Tibial artery (tissue), 4 donors: ENCODE measurements at places on chromosomes 7 and 10.

DNA sequence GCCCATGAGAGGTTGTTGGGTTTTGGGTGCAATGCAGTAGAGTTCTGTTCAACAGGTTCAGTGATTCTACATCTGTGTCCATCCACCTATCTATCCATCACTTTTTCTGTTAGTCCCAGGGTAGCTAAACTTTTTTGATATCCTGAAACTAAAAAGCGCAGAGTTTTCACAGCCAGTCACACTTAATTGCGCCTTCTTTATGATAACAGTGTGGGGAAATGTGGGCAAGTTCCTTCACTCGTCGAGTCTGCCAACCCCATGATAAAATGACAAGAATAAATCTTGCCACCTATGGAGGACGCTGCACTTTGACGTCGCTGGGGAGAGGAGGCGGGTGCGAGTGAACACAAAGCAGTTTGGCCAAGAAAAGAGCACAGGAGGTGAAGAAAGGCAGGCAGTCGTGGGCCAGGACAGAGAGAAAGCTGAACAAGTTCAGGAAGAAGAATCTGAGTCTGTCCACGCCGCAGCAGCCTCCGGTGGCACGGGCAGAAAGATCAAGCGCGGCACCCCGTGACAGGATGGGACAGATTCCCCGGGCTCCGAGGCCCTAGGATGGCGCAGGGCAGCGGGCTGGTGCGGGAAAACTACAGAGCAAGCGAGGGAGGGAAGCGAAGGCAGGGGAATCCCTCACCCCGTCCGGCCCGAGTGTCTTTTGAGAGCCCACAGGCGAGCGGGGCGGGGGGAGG, 9.2 kb downstream of the SP8 start:
- no peak for DNase-seq
- H3K36me3 ChIP-seq = no peaks in the 10 kb centered on the region
- no peak overlapping the region for H3K27ac ChIP-seq

DNA sequence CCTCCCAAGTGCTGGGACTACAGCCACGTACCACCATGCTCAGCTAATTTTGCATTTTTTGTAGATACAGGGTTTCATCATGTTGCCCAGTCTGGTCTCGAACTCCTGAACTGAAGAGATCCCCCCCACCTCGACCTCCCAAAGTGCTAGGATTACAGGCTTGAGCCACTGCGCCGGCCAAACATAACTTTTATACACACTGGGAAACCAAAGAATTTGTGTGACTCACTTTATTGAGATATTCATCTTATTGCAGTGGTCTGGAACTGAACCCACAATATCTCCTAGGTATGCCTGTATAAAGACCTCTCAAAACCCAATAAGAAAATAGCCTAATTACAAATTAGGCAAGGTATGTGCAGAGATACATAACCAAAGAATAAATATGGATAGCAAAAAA, 182.6 kb upstream of the FEZF1 start:
- no peak overlapping the region for H3K4me3 ChIP-seq
- no peaks in the 10 kb centered on the region for H3K27me3 ChIP-seq
- no peaks in the 10 kb centered on the region for H3K4me1 ChIP-seq
- no peak overlapping the region for H3K27ac ChIP-seq
- H3K36me3 ChIP-seq = no peaks in the 10 kb centered on the region

GRCh38 chr7:80444811-80445210, 67.1 kb downstream of the GNAT3 start:
- H3K27ac ChIP-seq = no peak overlapping the region
- H3K4me3 ChIP-seq = no peak overlapping the region
- no peaks in the 10 kb centered on the region for H3K36me3 ChIP-seq
- no peaks in the 10 kb centered on the region for H3K27me3 ChIP-seq
- no peak for DNase-seq

DNA sequence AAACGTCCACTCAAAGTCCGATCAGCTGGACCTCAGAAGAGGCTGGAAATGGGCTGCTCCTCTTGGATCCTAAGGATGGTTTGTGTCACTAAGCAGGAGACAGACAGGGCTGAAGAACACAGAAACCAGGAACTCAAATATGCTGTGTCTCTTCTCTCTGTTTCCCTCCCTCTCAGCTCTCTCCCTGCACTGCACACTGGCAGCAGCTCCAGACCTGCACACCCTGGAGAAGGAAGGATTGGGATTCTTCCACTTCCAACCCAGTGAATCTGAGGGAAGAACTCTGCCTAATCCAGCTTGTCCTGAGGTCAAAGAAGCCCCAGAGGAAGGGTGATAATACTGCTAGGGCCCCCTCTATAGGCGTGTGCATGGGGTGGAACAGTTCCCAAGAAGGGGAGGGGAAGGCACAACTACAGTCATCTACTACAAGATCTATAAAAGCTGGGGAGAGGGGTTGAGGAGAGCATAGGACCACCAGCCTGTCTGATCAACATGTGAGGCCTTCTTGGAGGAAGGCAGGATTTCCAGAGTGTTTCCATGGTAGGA, 22.7 kb upstream of the ZCCHC24 start:
- DNase-seq = no peak
- peak overlapping the region; percentile 36 for H3K27ac ChIP-seq
- no peaks in the 10 kb centered on the region for H3K36me3 ChIP-seq

- no peak overlapping the region for H3K4me3 ChIP-seq
- H3K36me3 ChIP-seq = no peaks in the 10 kb centered on the region
- no peaks in the 10 kb centered on the region for H3K4me1 ChIP-seq
- DNase-seq = no peak
- H3K27me3 ChIP-seq = no peaks in the 10 kb centered on the region
- H3K27ac ChIP-seq = no peak overlapping the region
These were observed 90.9 kb downstream of the CHST15 start for GRCh38 chr10:124002391-124003069.

DNA sequence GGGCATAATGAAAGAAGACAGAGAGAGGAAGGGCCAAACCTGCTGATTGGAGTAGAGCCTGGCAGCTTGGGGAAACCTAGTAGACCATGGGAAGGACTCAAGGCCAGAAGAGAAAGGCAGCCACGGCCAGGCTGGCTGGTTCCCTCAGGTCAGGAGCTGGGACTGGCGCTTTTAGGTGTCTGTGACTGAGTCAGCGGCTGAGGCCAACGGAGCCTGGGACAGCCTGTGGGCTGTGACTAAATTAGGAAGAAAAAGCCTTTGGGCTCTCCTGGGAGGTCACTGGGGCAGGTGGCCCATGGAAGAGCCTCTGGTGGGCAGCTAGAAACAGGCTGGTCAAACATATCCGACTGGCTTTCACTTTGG, 108.9 kb upstream of the PDCD4 start:
- peaks cover 8% of the 10 kb centered on the region for H3K4me1 ChIP-seq
- DNase-seq = no peak
- H3K4me3 ChIP-seq = no peak overlapping the region
- H3K27me3 ChIP-seq = peaks cover 2% of the 10 kb centered on the region
- no peak overlapping the region for H3K27ac ChIP-seq

DNA sequence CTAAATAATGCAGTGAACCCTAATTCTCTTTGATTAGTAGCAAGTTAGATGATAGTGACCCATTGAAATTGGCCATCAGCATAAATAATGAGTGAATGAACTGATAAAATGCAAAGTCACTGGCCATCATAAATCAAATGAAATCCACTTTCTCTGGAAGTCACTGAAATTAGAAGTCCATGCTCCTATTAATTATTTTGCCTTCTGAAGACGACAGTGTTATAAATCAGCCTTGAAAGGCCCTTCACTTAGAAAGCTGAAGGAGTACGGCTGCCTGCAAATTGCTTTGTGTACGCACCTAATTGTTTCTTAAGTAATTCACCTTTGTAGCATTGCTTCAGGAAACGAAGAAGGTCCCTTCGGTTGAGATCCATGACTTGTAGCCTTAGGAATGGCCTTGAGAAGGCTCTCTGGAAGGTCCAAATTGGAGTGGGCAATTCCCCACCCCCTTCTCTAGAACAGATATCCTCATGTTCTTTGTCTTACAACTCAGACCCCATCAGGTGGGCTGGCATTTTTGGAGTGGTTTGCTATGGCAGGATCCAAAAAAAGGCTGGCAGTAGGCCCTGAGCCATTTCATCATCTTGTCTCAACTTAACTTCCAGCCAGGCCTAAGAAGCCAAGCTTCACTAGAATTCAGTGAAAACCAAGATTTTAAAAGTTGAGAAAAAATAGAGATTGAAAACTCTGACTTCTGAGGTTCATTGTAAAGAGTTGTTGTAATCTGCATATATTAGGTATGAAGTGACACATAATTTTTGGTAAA, 420.3 kb downstream of the LRMDA start:
- no peaks in the 10 kb centered on the region for H3K36me3 ChIP-seq
- DNase-seq = no peak
- no peak overlapping the region for H3K4me3 ChIP-seq
- H3K27me3 ChIP-seq = no peaks in the 10 kb centered on the region
- H3K27ac ChIP-seq = no peak overlapping the region

GRCh38 chr7:47513741-47514241, 68.1 kb downstream of the TNS3 start:
- peaks cover 63% of the 10 kb centered on the region for H3K4me1 ChIP-seq
- peak overlapping the region; percentile 51 for H3K27ac ChIP-seq
- DNase-seq = peak; percentile 24

- no peaks in the 10 kb centered on the region for H3K27me3 ChIP-seq
- H3K4me1 ChIP-seq = no peaks in the 10 kb centered on the region
- DNase-seq = no peak
- H3K27ac ChIP-seq = no peak overlapping the region
These were observed 171.7 kb downstream of the LSM5 start for GRCh38 chr7:32318300-32319011.

GRCh38 chr7:145030754-145031153, 194.9 kb upstream of the TPK1 start:
- no peak overlapping the region for H3K4me3 ChIP-seq
- H3K4me1 ChIP-seq = no peaks in the 10 kb centered on the region
- DNase-seq = no peak
- no peak overlapping the region for H3K27ac ChIP-seq
- no peaks in the 10 kb centered on the region for H3K27me3 ChIP-seq
